WTC11 (cell line): ENCODE measurements at places on chromosomes 1 and 21. TPM values are rescaled to one million over a fixed set of nuclear protein-coding genes. Genes with fewer than 3 reads are reported as not detected.
A peak's percentile ranks its signal among the peaks of the same experiment; 100 is the strongest.

DNA sequence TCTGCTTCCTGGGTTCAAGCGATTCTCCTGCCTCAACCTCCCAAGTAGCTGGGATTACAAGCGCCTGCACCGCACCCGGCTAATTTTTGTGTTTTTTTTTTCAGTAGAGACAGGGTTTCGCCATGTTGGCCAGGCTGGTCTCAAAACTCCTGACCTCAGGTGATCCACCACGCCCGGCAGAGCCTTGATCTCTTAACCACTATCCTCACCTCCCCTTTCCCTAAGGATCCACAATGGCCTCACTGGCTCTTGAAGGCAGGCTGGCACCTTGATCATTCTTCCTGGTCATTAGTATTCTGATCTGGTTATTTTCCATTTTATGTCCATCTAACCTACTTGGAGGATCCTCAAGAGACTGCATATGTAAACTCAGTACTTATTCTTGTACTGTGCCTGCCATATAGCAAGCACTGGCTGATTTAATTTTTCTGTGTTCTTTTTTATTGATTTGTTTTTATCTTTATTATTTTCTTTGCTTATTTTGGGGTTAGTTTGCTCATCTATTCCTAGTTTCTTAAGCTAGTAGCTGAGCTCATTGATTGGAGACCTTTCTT, 6.3 kb downstream of the RCC1 start:
- H3K36me3 ChIP-seq = peaks cover 75% of the 10 kb centered on the region
- no peak overlapping the region; the same call in 1 of the 2 replicates for H3K4me3 ChIP-seq
- H3K27me3 ChIP-seq = no peaks in the 10 kb centered on the region; the same call in 1 of the 2 replicates
- peak overlapping the region; percentile 75 for H3K27ac ChIP-seq
- H3K4me1 ChIP-seq = peaks cover 40% of the 10 kb centered on the region

DNA sequence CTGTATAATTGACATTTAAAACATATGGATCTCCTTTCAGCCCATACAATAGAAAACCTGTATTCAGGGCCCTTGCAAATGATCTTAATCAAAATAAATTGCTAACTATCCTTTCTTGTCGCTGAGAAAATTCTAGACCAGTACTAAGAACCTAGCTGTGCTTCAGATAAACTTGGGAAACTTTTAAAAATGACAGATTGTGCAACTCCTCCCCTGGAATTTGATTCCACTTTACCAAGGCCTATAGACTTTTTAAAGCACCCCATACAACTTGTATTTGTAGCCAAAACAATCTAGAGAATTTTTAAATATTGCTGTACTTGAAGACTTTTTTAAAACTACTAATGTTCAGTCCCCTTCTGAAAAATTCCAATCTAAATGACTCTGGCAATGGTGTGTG, 51.6 kb downstream of the ZNF644 start:
- no peaks in the 10 kb centered on the region for H3K27me3 ChIP-seq
- peaks cover 12% of the 10 kb centered on the region for H3K36me3 ChIP-seq
- DNase-seq = no peak

GRCh38 chr1:43763497-43763973, 56.2 kb downstream of the ST3GAL3 start:
- no peaks in the 10 kb centered on the region for H3K36me3 ChIP-seq
- H3K4me3 ChIP-seq = no peak overlapping the region
- DNase-seq = peak; percentile 64
- H3K27ac ChIP-seq = no peak overlapping the region

DNA sequence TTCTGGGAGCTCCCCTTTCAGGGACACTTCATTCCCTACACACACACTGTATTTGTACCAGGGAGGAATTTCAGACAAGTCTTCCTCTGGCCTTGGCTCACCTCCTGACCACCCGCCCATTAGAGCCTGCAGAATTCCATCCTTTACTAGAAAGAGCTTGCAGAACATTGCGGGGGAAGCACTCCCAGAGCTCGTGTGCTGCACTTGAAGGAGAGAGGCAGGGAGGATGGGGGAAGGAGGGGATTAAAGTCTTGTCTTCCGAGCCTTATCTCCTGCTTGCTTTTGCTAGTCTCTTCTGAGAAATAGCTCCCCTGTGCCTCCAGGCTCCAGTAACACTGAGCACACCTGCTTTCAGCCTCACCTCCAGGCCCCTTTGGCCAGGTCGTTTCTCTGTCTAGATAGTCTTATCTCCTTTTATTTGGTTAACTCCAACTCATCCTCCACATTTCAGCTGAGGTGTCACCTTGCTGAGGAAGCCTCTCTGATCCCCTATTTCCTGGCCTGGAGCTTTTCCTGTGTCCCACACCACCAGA, 62.0 kb downstream of the PCNX2 start:
- H3K36me3 ChIP-seq = peaks cover 53% of the 10 kb centered on the region
- H3K27ac ChIP-seq = no peak overlapping the region; the same call in 1 of the 2 replicates
- no peaks in the 10 kb centered on the region for H3K27me3 ChIP-seq
- H3K4me1 ChIP-seq = peaks cover 10% of the 10 kb centered on the region; the same call in 1 of the 2 replicates
- H3K4me3 ChIP-seq = no peak overlapping the region
- DNase-seq = no peak

DNA sequence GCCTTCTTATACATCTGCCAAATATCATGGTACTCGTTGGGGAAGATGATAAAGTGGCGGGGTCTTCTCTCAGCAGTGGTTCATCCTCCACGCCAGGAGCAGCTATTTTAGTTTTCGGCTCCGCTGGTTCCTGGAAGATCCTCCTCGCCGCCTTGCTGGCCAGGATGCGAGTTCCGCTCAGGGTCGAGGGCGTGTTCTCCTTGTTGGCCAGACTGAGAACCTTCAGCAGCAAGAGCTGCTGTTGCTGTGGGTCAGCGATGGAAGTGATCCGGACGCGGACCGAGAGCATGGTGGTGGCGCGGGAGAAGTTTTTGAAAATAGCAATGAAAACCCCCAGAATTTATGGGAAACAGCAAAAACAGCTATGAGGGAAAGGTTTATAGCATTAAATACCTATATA, 11.4 kb upstream of the CFAP126 start:
- H3K4me1 ChIP-seq = peaks cover 7% of the 10 kb centered on the region
- no peaks in the 10 kb centered on the region for H3K27me3 ChIP-seq
- H3K36me3 ChIP-seq = no peaks in the 10 kb centered on the region
- no peak overlapping the region for H3K4me3 ChIP-seq
- DNase-seq = no peak

GRCh38 chr1:225435487-225435886, 7.6 kb upstream of the LBR start:
- no peak overlapping the region for H3K4me3 ChIP-seq
- no peak for DNase-seq
- peaks cover 16% of the 10 kb centered on the region for H3K27me3 ChIP-seq
- peaks cover 17% of the 10 kb centered on the region for H3K36me3 ChIP-seq

GRCh38 chr1:191634801-191635508, 523.3 kb upstream of the RGS18 start:
- no peaks in the 10 kb centered on the region for H3K36me3 ChIP-seq
- H3K4me3 ChIP-seq = no peak overlapping the region
- no peaks in the 10 kb centered on the region for H3K27me3 ChIP-seq
- H3K27ac ChIP-seq = no peak overlapping the region
- DNase-seq = no peak
- H3K4me1 ChIP-seq = no peaks in the 10 kb centered on the region

Gene SPRR2F
- total RNA-seq = not detected in 3 replicates
